ENCODE measurements at places on chromosomes 5 and 9.
A peak's percentile ranks its signal among the peaks of the same experiment; 100 is the strongest.

GRCh38 chr9:136051453-136051836 is 43.6 kb downstream of the NACC2 start:
- DNase-seq, result no peak

DNA sequence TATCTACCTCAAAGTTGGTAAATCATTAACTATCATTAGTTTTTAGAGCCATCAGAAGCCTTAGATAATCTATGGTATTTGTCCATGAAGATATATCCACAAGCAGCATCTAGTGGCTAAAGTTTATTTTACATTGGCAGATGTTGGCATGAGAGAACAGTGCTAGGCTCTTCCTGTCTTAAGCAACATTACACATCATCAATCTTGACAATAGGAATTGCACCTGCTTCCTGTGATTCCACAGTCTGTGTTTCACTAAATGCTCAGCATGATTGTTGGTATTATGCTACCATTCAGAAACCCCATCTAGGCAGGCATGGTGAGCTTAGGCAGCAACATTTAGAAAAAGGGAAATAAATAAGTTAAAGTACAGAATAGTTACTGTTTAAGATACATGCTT is 246.6 kb downstream of the SLCO4C1 start:
- DNase-seq, result peak; percentile 17

- DNase-seq, result no peak
Measured at GRCh38 chr5:139475865-139476617, 5.2 kb downstream of the SMIM33 start.

DNA sequence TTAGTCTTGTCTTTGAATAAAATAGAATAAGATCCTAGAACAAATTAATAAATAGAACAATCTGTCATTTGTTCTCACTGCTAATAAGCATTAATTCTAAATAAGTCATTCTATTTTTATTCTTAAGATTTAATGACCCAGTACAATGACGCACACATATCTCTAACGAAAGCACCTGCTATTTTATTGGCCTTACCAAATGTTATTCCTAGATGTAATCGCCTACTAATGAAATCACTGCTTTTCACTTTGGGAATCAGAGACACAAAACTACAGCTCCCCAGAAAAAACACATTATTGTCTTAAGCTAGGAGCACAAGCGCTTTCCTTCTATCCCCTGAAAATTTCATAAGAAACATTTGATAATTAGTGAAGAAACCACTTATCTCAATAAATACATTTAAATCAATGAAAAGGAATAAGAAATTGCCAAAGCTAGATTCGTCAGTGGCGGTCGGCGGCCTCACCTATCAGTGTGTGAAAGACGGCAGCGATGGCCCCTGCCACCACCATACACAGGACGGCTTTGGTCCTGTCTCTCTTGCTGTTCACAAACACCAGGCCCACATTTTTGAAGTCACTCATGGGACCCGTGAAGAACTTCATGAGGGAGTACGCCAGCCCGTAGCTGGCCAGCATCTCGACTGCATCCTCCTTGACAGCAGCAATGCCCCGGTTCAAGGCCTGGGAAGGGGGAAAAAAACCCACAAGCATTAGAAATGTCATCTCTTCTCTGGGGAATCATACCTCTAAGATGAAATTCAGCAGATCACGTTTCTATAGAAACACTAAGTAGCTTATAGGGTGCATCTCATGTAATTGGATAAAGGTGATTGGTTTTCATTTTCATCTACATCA is 102.8 kb downstream of the ANKH start:
- no peak for DNase-seq

- DNase-seq, result peak; percentile 59
Measured at GRCh38 chr5:141172381-141173204, at the start of gene PCDHB7. Gene PCDHB7 (plus strand): TSS chr5:141172644. CDS start chr5:141172836, 192 bp downstream.

GRCh38 chr9:3758816-3759576 is 233.2 kb upstream of the RFX3 start:
- DNase-seq, result no peak

DNA sequence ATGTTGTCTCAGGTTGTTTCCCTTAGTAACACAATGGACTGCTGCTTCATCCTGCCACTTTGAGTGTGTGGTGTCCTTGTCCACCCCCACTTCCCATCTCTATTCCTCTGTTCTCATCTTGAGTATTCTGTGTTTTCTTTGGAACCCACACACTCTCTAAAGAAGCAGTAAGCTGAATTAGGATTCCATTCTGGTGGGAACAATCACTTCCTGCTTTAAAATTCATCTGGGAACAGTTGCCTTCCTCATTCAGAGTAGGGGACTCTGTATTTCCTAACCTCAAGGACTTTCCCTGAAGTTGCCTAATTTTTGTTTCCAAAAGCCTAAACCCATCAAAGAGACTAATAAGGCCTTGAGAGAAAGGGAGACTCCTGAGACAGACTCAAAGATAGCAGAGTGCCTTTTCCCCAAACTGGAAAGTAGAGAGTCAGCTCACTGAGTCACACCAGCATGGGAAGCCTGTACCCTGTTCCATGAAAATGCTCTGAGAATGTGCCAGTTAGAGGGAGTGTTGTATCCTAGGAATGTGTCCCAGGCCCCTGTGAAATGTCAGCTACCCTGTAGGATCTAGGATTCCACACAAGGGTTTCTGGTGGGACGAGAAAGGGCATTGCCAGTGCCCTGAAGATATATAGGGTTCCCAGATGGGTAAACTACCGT is 63.6 kb downstream of the CCDC192 start:
- DNase-seq, result no peak

- DNase-seq, result no peak
Measured at GRCh38 chr5:73757416-73757815, 131.4 kb downstream of the ARHGEF28 start.

DNA sequence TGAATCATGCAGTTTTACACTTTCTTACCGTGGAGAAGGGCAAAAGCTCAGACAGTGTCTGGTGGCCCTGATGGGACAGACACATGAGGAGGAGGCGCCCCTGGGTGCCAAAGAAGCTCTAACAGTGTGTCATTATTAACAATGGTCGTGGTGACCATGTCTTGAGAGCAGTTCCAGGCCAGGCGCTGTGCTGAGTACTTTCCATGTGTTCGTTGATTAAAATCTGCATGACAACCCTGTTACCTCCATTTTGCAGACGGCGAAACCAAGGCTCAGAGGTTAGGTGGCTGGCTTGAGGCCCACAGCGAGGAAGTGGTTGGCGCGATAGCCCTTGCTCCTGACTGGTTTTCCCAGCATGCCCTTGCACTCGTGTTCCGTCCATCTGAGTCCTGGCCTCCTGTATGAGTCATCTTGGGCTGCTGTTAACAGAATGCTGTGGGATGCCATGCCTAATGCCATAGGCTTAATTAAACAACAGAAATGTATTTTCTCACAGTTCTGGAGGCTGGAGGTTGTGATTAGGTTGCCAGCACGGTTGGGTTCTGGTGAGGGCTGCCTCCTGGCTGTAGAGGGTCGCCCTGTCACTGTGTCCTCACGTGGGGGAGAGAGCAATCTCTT is 92.0 kb downstream of the AMBP start:
- no peak for DNase-seq

- peak; percentile 20 for DNase-seq
Measured at GRCh38 chr9:33498387-33498786, 24.7 kb upstream of the NOL6 start.

- DNase-seq, result no peak
Measured at GRCh38 chr5:87319469-87319868, 51.8 kb downstream of the RASA1 start.

- DNase-seq, result peak; percentile 94
Measured at GRCh38 chr9:14315875-14316601, 2.1 kb upstream of the NFIB start.

DNA sequence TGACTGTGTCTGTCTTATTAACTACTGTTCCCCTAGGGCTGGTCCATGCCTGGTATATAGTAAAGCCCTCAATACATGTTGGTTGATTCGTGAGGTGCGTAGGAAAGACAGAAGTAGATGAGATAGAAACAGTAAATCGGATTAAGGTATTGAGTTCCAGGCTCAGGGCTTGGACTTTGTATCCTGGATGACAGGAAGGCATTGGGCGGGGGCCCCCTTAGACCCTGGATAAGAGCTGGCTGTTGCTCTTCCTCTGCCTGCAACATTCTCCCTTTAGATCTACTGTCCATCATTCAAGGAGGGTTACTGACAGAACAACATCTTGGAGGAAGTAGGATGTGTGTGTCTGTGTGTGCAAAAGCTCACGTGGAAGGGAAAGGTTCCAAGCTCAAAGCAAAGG is 31.2 kb upstream of the CTNNA1 start:
- DNase-seq, result no peak

DNA sequence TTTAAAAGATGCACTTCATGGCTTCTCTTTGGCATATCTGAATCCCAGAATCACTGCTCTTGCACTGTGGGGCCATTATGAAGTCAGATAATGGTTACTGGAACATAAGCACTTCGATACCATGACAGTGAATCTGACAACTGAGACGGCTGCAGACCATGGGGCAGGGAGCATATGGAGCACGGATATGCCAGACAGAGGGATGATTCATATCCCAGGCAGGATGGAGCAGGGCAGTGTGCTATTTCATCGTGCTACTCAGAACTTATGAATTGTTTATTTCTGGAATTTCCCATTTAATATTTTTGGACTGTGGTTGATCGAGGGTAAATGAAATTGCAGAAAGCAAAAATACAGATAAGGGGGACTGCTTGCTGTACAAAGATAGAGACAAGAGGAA is 145.0 kb downstream of the EGFLAM start:
- no peak for DNase-seq

GRCh38 chr5:154513669-154514084 is 35.6 kb upstream of the HAND1 start:
- no peak for DNase-seq

GRCh38 chr9:110336363-110336762 is 1.3 kb downstream of the TXNDC8 start:
- no peak for DNase-seq

DNA sequence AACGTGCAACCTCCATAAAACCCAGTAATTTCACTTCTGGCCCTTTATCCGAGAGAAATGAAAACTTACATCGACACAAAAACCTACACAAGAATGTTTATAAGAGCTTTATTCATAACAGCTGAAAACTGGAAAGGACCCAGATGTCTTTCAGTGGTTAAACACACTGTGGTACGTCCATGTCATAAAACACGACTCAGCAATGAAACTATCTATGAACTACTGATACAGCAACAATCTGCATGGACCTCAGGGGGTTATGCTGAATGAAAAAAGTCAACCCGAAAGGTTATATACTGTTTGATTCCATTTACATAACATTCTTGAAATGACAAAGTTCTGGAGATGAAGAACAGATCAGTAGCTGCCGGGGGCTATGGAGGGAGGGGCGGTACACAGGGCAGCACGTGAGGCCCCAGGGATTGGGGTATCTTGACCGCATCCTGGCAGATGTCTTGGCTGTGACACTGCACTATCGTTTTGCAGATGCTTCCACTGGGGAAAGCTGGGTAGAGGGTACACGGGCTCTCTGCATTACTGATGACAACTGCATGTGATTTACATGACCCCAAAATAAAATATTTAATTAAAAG is 4.1 kb downstream of the CCDC127 start:
- no peak for DNase-seq

GRCh38 chr9:92775466-92775865 is 10.8 kb upstream of the BICD2 start:
- no peak for DNase-seq

DNA sequence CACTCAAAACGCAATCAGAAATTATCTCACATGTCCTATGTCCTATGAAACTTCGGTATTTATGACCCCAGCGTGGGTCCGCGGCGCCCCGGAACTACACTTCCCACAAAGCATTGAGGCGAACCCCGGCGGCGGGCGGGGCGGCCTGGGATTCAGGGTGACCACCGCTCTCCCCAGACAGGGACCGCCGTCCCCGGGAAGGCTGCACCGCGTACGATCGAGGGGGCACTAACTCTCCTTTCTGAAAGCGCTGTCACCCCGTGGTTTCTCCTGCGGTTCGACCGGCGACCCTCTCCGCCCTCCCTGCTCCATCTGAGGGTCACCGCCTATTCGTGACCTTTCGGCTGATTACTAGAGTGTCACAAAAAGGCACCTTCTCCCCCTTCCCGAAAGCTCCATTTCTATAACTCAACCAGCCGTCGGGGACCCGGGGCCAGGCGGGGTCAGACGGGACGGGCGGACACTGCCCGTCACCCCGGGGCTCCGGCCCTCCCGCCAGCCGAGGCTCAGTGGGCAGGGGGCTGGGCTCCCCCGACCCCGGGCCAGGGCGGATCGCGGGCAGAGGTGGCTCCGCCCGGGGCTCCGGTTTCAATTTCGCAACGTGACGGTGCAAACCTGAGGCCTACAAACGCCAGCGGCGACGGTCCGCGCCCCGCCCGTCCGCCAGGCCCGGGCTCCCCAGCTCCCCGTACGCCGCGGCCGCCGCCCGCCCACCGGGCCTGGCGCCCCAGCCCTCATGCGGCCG is 1.3 kb downstream of the ECPAS start:
- DNase-seq, result peak; percentile 84

DNA sequence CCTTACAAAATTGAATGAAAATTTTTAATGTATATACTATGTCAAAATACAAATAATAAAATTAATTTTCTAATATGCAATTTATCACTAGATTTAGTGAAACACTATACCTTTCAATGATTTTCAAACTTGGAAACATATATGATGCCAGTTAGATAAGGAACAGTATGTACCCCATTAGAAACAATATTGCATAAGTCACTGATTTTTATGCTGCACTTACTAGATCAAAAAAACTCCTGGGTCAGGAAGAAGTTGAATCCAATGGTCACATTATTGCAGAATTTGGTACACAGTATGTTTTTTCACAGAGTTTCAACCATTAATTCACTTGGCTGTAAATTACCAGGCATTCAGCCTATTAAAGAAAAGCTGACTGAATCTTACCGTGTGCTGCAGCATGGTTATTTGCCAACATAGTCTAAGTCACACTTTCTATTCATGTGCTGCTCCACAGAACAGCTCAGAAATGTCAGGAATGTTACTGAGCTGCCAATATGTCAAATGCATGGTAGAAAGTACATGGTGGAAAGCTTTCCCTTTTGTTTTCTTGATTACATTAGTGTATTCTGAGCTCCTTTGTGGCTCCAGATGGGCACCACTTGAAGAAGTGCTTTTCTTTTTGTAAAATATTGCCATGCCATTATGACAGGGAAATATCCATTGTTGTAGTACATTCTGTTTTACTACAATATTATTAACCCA is 9.9 kb upstream of the PRR16 start:
- DNase-seq, result peak; percentile 56

DNA sequence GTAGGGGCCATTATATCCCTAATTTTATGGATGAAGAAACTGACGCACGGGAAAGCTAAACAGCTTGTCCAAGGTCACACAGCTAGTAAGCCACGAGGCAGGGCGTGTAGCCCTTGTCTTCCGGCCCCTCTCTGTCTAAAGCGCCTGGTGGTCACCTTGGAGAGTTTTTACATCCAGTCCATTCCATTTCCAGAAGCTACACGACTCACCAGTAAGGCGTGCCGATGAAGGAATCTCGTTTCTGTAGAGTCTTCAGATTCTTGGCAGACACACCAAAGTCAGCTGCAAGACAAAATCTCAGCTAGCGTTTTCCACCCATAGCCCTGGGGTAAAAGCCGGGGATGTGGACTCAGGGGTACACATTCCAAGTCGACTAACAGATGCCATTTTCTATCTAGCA is 80.5 kb downstream of the STK10 start:
- DNase-seq, result peak; percentile 75

GRCh38 chr9:93182572-93182971 is 1.4 kb upstream of the WNK2 start:
- DNase-seq, result no peak

- no peak for DNase-seq
Measured at GRCh38 chr9:4859035-4859434, 66.3 kb downstream of the RCL1 start.

GRCh38 chr5:36590513-36591286 is 15.7 kb upstream of the SLC1A3 start:
- peak; percentile 39 for DNase-seq

- no peak for DNase-seq
Measured at GRCh38 chr9:126981218-126981617, 66.6 kb downstream of the RALGPS1 start.

GRCh38 chr9:7376833-7377232 is 422.7 kb downstream of the DMAC1 start:
- peak; percentile 48 for DNase-seq
